ENCODE measurements at places on chromosomes 6 and 20. TPM values are rescaled to one million over a fixed set of nuclear protein-coding genes. Genes with fewer than 3 reads are reported as not detected.

Gene NINL
- total RNA-seq, result 10.6 TPM

- no peak overlapping the region for H3K27ac ChIP-seq
- peaks cover 30% of the 10 kb centered on the region for H3K36me3 ChIP-seq
- H3K27me3 ChIP-seq, result no peaks in the 10 kb centered on the region
- H3K4me1 ChIP-seq, result peaks cover 9% of the 10 kb centered on the region
- no peak for DNase-seq
- H3K4me3 ChIP-seq, result no peak overlapping the region
Measured at GRCh38 chr6:166423781-166424180, 41.0 kb upstream of the MPC1 start.

DNA sequence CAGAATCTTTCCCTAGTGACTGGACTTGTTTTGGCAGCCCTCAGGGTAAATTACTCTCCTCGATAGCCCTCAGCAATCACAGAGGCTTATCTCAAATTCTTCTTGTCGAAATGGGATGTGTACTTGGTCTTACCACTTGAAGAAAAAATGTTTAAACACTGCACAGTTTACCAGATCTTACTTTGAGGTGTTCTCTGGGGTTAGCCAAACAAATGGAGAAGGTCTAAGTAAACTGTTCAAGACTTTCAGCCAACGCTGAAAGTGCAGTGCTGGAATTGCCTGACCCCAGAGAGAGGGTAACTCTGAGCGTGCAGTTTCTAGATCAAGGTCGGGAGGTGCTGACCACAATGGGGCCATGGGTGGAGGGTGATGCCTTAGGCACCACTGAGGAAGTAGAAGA, 39.2 kb downstream of the MYLIP start:
- no peaks in the 10 kb centered on the region for H3K36me3 ChIP-seq
- peaks cover 2% of the 10 kb centered on the region for H3K27me3 ChIP-seq
- H3K27ac ChIP-seq, result no peak overlapping the region
- no peak overlapping the region for H3K4me3 ChIP-seq
- DNase-seq, result no peak

DNA sequence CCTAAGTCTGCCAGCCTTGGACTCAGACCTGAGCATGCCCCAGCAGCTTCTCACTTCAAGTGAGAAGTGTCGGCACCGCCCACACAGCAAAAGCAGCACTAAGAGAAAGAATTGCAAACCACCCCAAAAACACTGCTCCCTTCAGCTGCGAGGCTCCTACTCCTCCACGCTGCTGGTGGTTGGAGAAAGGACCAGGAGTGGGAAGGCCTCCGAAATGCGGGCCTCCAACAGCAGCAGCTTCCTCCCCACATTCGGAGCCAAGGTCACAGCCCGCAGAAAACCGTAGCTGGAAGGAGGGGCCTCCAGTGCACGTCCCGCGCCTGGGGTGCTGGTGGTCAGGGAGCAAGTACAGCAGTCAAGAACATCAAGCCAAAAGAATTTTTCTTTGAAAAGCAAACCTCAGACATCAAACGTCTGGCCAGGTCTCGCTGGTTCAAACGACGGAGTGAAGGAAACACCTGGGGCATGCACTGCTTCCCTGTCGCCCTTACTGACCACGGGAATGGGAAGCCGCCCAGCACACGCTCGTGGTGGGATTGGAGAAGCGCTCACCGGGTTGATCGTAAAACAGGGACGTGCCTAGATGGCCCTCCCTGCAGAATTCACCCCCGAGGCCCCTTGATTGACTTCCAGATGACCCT, 185.6 kb upstream of the CST7 start:
- no peaks in the 10 kb centered on the region for H3K36me3 ChIP-seq
- peaks cover 3% of the 10 kb centered on the region for H3K4me1 ChIP-seq
- H3K4me3 ChIP-seq, result no peak overlapping the region
- H3K27ac ChIP-seq, result no peak overlapping the region

GRCh38 chr6:52620906-52621190, 44.0 kb upstream of the TRAM2 start:
- H3K27ac ChIP-seq, result no peak overlapping the region
- no peaks in the 10 kb centered on the region for H3K36me3 ChIP-seq
- H3K4me3 ChIP-seq, result no peak overlapping the region
- H3K27me3 ChIP-seq, result no peaks in the 10 kb centered on the region

- no peak overlapping the region for H3K27ac ChIP-seq
- DNase-seq, result no peak
Measured at GRCh38 chr6:39362487-39362865, 40.0 kb upstream of the KCNK16 start.

Gene SLA2
- not detected for total RNA-seq

Gene ARFGEF2
- 30.0 TPM for total RNA-seq

Gene UCKL1
- 27.2 TPM for total RNA-seq

- no peak for DNase-seq
- H3K4me3 ChIP-seq, result no peak overlapping the region
- no peak overlapping the region for H3K27ac ChIP-seq
- H3K4me1 ChIP-seq, result peaks cover 29% of the 10 kb centered on the region
Measured at GRCh38 chr6:150764334-150765066, 101.0 kb upstream of the MTHFD1L start.

Gene OR2J3
- not detected for total RNA-seq

- peak overlapping the region; percentile 49 for H3K27ac ChIP-seq
- H3K4me3 ChIP-seq, result no peak overlapping the region
- H3K4me1 ChIP-seq, result peaks cover 30% of the 10 kb centered on the region
- H3K36me3 ChIP-seq, result peaks cover 41% of the 10 kb centered on the region
- H3K27me3 ChIP-seq, result no peaks in the 10 kb centered on the region
Measured at GRCh38 chr6:166492092-166492741, 94.3 kb downstream of the RAMACL start.

- H3K36me3 ChIP-seq, result peaks cover 15% of the 10 kb centered on the region
- H3K4me3 ChIP-seq, result no peak overlapping the region
- H3K27me3 ChIP-seq, result no peaks in the 10 kb centered on the region
- no peak for DNase-seq
- peaks cover 7% of the 10 kb centered on the region for H3K4me1 ChIP-seq
- no peak overlapping the region for H3K27ac ChIP-seq
Measured at GRCh38 chr6:122567034-122567433, 43.2 kb upstream of the PKIB start.

DNA sequence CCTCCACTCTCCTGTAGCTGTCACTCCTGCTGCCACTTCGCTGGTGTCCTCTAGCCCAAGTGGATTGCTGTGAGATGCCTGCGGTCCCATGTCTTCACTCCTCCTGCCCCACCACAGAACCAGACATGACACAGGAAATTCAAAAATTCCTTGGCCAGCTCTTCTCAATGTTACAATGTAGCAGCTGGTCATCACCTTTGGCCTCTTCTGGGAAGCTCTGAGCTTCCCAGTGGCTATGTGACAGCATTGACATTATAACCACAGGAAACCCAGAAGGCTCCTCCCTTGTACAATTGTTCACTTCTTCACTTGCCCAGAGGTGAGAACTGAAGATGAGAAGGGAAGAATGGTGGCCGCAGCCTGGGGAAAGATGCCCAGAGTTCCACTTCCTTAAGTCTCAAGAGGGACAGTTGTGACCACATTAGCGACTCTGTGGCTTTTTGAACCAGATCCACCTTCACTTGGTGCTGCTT, 76.1 kb upstream of the NAA20 start:
- H3K27me3 ChIP-seq, result no peaks in the 10 kb centered on the region
- peaks cover 6% of the 10 kb centered on the region for H3K36me3 ChIP-seq
- DNase-seq, result no peak

- no peak for DNase-seq
- H3K36me3 ChIP-seq, result no peaks in the 10 kb centered on the region
- no peaks in the 10 kb centered on the region for H3K27me3 ChIP-seq
- H3K4me3 ChIP-seq, result no peak overlapping the region
- no peaks in the 10 kb centered on the region for H3K4me1 ChIP-seq
Measured at GRCh38 chr6:89999945-90000825, 105.9 kb downstream of the GJA10 start.

GRCh38 chr20:14824996-14825395, 487.6 kb upstream of the FLRT3 start:
- no peak overlapping the region for H3K27ac ChIP-seq
- no peak overlapping the region for H3K4me3 ChIP-seq
- no peaks in the 10 kb centered on the region for H3K36me3 ChIP-seq
- no peak for DNase-seq
- H3K4me1 ChIP-seq, result peaks cover 12% of the 10 kb centered on the region

DNA sequence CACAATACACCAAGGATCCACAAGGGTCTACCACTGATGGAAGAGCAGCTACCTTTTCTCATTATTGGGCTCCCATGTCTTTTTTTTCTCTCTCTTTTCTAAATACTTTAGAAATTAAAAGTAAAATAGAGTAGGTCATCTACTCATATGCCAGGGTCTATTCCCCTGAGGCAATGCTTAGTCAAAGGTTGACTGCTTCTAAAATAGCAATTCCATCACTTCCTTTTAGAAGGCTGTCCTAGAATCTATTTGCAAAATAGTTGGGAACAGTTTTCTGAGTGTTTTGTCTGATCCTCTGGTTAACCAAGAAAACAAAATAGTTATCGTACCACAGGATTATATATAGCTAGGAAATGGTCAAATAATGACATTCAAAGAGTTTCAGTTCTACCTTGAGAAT, 174.1 kb downstream of the COL21A1 start:
- no peak overlapping the region for H3K4me3 ChIP-seq
- peaks cover 13% of the 10 kb centered on the region for H3K36me3 ChIP-seq
- peak overlapping the region; percentile 78 for H3K27ac ChIP-seq

- H3K4me1 ChIP-seq, result no peaks in the 10 kb centered on the region
- H3K36me3 ChIP-seq, result no peaks in the 10 kb centered on the region
- DNase-seq, result no peak
- H3K4me3 ChIP-seq, result no peak overlapping the region
- peaks cover 17% of the 10 kb centered on the region for H3K27me3 ChIP-seq
Measured at GRCh38 chr20:22466447-22467171, 117.8 kb downstream of the FOXA2 start.

- H3K4me1 ChIP-seq, result no peaks in the 10 kb centered on the region
- H3K27me3 ChIP-seq, result peaks cover 2% of the 10 kb centered on the region
- H3K27ac ChIP-seq, result no peak overlapping the region
- H3K36me3 ChIP-seq, result no peaks in the 10 kb centered on the region
- no peak overlapping the region for H3K4me3 ChIP-seq
Measured at GRCh38 chr6:20334334-20334733, 67.3 kb upstream of the E2F3 start.

Gene DEFB127
- total RNA-seq, result not detected

Gene BFSP1
- total RNA-seq, result 11.7 TPM

Gene FAM83C
- total RNA-seq, result not detected

DNA sequence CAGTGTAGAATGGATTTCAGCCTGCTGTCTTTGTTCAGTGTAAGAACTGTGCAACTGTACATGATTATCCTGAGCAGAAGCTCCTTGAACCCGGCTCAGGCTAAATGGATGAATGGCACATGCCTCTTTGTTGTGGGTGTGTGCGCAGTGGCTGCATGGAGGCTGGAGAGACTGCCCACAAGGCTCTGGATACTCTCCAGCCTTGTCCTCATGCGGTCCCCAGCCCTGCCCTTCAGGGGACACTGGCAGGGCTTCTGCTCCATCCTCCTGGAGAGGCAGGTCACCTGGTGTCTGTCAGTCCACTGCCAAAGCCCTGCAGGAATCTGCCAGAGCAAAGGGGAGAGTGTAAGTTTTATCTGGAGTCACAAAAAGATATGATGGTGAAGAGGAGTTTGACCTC, 241.7 kb upstream of the EXOC2 start:
- peaks cover 52% of the 10 kb centered on the region for H3K27me3 ChIP-seq
- no peak overlapping the region for H3K27ac ChIP-seq
- H3K4me1 ChIP-seq, result no peaks in the 10 kb centered on the region
- no peak for DNase-seq
- H3K4me3 ChIP-seq, result no peak overlapping the region

- no peak overlapping the region for H3K4me3 ChIP-seq
- no peaks in the 10 kb centered on the region for H3K27me3 ChIP-seq
- no peaks in the 10 kb centered on the region for H3K36me3 ChIP-seq
- DNase-seq, result no peak
- H3K4me1 ChIP-seq, result peaks cover 80% of the 10 kb centered on the region
Measured at GRCh38 chr20:1810926-1811620, 84.1 kb upstream of the SIRPA start.

Gene SASH1
- total RNA-seq, result 54.2 TPM

DNA sequence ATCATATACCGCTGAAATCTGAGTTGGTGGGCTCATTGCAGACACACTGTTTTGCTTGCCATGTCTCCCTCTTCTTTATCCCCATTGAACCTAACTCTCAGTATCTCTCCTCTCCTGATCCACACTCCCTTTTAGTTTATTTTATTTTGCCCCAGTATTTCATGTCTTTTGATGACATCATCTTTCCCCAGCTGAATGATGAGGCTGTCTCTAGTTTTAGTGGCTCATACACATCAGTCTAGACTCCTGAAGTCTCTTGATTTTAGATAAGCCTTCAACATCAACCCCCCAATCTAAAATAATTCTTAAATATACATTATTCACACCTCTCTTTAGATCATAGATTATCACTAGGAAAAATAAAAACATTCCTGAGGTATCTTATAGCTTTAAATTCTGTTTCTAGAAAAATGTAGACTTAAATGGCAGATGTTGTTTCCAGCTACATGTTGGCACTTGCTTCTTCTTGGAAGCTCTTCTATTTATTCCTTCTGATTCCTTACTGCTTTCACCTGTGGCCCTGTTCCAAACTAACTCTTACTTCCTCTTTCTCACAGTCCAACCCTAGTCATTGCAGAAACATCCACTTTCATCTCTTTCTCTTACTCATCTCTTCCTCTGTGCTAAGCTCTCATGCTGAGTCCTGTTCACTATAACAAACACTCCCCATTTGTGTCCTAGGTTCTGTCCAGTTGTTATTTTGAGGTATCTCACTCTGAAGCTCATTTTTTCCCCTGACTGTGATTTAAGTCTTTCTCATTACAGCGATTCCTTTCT, 191.9 kb upstream of the SLC35B3 start:
- no peaks in the 10 kb centered on the region for H3K36me3 ChIP-seq
- H3K4me1 ChIP-seq, result no peaks in the 10 kb centered on the region
- no peak overlapping the region for H3K27ac ChIP-seq
- H3K4me3 ChIP-seq, result no peak overlapping the region
- no peaks in the 10 kb centered on the region for H3K27me3 ChIP-seq

DNA sequence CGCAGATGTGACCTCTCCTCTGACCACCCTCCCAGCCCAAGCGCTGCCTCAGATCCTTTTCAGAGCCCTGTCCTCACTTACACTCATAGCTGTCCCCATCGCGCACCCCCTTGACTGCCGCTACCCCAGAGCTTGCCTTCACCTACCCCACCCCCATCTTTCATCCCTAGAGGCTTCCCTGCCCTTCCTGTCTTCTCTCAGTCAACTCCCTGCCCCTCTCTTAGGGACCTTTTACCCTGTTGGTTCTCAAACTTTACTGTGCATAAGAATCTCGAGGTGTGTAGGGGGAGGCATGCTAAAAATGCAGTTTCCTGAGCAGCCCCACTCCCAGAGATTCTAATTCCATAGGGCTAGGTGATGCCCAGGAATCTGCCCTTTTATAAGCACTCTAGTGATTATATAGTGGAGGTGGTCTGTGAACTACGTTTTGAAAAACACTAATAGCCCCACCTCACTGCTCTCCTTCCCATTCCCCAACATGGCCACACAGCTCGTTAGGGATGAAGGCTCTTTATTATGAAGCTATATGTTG, 725 bp downstream of the TM9SF4 start:
- H3K4me1 ChIP-seq, result peaks cover 37% of the 10 kb centered on the region
- no peak for DNase-seq
- H3K27ac ChIP-seq, result peak overlapping the region; percentile 100
- H3K27me3 ChIP-seq, result no peaks in the 10 kb centered on the region
- H3K4me3 ChIP-seq, result peak overlapping the region; percentile 99

- H3K36me3 ChIP-seq, result peaks cover 15% of the 10 kb centered on the region
- H3K4me3 ChIP-seq, result no peak overlapping the region
- H3K27ac ChIP-seq, result peak overlapping the region; percentile 36
- no peaks in the 10 kb centered on the region for H3K27me3 ChIP-seq
Measured at GRCh38 chr6:149508485-149508884, 23.7 kb upstream of the ZC3H12D start.

Gene PDCD2
- 48.8 TPM for total RNA-seq

GRCh38 chr20:33919653-33920052, 74.1 kb upstream of the RALY start:
- H3K27ac ChIP-seq, result no peak overlapping the region
- H3K36me3 ChIP-seq, result no peaks in the 10 kb centered on the region
- H3K4me1 ChIP-seq, result peaks cover 5% of the 10 kb centered on the region
- H3K27me3 ChIP-seq, result peaks cover 2% of the 10 kb centered on the region

Data from chondrocyte (in vitro differentiated cells).